NCI-H1092 treated with DMSO at 0.1 percent for 48 hours (cell line): ENCODE measurements at places on chromosomes 13 and 19.

- peak; percentile 93 for DNase-seq
Measured at GRCh38 chr13:91348906-91349435, 1.5 kb downstream of the MIR17HG start.

DNA sequence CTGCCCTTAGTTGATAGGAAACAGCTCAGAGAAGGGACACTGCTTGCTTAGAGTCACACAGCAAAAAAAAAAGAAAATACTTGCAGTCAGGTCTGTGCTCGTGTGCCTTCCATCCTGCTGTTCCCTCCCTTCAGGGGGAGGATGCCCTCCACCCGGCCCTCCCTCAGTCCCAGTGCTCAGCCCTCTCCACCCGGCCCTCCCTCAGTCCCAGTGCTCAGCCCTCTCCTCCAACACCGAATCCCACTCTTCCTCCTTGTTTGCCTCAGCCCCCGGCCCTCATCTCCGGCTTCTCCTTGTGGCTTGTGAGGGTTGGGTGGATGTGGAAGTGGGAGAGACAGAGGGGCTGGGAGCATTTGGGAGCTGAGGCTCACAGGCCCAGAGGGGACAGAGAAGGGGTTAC is 5.8 kb downstream of the TFPT start:
- DNase-seq: no peak

- DNase-seq: no peak
Measured at GRCh38 chr19:34808566-34808965, 35.6 kb upstream of the ZNF599 start.

DNA sequence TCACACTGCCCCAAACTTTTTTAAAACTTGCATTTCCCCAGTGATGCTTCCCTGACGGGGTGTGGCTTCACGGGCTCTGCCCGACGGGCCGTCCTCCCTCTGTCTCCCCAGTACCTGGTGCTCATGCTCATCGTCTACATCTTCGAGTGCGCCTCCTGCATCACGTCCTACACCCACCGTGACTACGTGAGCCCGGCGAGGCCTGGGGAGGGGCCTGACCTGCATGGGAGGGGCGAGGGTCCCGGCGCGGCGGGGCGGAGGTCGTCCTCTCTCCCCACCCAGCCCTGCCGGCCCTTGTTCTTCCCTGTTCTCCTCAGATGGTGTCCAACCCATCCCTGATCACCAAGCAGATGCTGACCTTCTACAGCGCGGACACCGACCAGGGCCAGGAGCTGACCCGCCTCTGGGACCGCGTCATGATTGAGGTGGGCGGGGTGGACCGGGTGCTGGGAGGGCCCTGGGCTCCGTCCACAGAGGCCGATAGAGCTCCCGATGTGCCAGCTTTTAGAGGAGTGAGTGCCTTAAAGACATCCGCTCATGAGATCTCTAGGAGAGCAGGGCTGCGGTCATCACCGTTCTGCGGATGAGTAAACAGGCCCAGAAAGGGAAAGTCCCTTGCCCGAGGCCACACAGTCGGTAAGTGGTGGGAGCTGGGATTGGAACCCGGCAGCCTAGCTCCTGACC is 6.9 kb downstream of the UPK1A start:
- DNase-seq: no peak

DNA sequence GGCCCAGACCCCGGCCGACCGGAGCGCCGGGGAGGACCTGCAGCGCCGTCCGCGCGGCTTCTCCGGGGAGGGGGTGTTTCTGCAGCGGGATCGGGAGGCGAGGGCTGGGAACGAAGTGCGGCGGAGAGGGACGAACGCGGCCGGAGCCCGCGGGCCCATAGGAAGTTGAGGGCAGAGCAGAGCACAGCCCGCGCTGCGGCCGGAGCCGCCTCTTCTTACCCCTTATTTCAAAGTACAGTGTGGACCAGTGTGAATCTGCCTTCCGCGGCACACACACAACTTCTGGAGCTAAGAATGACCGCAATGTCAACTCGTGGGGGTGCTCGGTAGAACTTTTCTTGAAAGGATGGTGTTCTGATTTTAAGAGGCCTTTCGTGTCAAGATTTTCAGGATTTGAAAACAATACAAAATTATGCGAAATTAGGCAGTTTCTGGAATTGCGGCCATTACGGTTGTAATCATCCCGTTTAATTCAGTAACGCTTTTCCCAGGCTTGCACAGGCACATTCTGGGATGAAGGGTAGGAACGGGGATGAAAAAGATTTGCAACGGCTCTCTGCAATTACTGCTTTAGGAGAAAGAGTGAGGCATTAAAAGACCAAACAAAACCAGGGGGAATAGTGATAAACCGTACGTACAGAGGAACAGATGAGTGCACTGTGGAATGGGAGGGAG is 821 bp downstream of the TDRD3 start:
- peak; percentile 72 for DNase-seq

DNA sequence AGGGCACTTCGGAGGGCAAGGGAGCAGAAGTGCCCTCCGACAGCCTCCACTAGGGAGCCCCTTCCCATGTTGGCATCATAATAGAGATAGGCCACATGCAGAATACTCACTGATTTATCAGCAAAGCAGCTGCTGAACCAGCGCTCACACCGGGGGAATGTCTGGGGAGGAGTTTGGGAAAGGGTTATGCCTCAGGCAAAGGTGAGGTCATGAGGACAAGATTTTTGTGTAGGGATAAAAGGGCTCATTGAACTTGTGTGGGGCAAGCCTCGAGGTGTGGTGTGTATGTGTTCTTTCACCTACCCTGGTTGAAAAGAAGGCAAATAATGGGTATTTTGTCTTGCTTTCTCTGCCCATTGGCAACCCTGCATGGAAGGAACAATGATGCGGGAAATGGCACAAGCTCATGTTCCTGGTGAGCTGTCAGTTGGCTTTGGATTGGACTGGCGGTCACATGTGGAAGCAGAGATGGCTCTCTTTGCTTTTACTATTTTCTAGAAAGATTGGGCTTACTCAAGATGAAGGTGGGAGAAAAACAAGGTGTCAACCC is 39.1 kb upstream of the SLC7A9 start:
- DNase-seq: no peak

- DNase-seq: no peak
Measured at GRCh38 chr19:961866-962620, 22.1 kb upstream of the WDR18 start.

DNA sequence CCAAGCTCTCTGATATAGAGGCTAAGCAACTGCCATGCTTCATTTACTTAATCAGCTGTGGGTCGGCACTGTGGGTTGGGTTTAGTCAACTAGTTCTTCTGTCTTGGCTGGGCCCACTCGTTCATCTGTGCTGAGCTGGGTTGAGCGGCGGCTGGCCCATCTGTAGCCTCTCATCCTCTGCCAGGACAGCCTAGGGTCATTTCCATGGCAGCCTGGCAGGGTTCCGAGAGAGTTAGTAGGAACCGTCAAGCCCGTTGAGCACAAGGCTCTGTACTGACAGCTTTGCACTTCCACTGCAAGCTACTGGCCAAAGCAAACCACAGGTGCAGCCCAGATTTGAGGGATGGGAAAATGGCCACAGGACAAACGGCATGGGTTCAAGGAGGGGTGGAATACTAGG is 6.6 kb upstream of the ZNF835 start:
- DNase-seq: no peak

DNA sequence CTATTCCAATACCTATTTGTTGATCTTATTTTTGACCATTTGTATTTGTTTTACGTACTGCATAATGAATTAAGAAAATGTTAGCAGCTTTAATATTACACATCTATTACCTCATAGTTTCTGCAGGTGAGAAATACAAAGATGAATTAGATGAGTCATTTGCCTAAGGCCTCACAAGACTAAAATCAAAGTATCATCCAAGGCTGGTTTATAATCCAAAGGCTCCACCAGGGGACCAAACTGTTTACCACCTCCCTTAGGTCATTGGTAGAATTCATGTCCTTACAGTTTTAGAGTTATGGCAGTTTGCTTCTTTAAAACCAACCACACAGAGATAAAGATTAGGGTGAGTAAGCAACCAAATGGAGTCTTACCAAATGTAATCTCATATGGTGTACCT is 848.1 kb downstream of the SLITRK6 start:
- DNase-seq: no peak

DNA sequence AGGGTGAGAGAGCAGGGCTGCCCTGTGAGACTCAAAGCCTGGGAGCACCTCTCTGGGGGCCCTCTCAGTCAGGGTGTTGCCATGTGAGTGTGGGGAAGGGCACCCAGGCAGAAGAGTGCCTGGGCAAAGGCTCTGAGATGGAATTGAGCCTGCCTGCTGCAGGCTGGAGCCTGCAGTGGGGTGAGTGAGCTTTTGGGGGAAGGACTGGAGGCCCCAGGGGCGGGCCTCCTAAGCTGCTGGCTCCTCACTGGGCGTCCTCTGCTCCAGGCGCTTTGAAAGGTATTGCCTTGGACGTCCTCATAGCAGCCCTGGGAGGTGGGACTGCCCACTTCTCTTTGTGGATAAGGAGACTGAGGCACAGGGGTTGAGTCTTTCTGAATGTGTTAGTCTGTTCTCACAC is 60.3 kb downstream of the ARHGEF7 start:
- no peak for DNase-seq

- no peak for DNase-seq
Measured at GRCh38 chr19:52640916-52641315, 2.8 kb upstream of the ZNF83 start.

- no peak for DNase-seq
Measured at GRCh38 chr13:111020546-111020945, 94.6 kb upstream of the ARHGEF7 start.

- DNase-seq: no peak
Measured at GRCh38 chr19:4081441-4082129, 14.9 kb upstream of the ZBTB7A start.

DNA sequence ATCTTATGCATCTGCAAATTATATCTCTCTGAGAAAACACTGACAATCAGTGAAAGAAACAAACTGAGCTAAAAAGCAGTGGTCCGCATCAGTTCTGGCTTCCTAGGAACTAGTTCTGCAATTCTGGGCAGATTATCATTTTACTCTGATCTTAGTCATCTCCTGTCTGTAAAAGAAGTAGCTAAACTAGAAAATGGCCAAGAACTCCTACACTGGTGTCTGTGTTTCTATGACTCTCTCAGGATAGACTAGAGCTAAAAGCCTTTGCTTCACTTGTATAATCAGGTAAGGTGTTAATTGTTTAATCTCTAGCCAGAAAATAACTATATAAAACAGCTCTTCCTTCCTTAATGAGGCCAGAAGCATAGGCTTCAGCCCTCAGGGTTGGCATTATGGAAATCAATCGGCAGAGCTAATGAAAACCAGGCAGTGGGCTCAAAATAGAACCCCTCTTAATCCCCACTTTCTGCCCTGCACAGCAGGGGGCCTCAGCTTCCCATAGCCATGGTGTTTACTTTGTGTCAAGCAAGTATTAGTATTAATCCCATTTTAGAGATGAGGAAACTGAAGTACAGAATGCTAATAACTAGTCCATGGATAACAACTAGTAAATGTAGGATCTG is 459.2 kb downstream of the FGF14 start:
- peak; percentile 36 for DNase-seq

GRCh38 chr13:107358866-107359265 is 790.9 kb upstream of the ARGLU1 start:
- DNase-seq: no peak

DNA sequence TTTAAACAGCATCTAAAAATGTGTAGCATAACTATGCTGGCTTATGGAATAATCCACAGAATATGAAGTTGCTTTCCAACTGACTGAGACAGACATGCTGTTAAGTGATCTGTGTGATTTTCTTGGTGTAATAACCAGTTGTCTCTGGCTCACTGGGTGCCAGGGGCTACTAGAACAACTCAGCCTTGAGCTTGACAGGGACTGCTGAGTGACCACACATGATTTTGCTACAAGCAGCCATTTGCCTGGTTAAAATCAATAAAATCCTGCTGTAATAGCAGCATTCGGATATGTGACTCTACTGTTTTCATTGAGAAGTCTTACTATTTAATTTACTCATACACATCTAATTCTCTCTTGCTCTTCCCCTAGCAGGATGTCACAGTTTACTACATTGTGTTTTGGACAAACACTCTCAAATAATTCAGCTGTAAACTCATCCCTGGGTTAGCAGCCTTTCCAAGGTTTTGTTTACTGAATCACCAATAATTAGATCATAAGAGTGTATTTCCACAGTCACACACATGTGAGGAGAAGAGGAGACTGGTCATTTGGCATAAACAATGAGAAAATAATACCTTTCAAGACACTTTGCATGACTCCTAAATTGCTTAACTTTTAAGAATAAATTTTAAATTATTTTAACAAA is 426.2 kb downstream of the PCDH9 start:
- DNase-seq: peak; percentile 71

DNA sequence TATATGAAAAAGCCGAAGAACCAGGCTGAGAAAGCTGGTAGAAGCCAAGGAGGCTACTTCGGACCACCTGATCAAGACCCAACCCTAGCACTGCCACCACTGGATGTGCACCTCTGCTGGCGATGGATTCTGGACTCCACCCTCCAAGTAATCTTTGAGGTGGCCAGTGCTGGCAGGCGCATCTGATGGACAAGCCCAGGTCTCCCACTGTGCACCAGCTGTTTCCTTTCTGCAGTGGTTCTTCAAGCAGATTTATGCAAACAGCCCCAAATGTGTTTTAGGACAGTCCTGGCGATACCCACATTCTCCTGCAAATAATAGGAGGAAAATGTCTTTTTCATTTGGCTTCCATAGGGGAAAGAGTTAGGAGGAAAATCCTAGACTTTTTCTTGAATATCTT is 172.3 kb downstream of the SHISA2 start:
- no peak for DNase-seq

DNA sequence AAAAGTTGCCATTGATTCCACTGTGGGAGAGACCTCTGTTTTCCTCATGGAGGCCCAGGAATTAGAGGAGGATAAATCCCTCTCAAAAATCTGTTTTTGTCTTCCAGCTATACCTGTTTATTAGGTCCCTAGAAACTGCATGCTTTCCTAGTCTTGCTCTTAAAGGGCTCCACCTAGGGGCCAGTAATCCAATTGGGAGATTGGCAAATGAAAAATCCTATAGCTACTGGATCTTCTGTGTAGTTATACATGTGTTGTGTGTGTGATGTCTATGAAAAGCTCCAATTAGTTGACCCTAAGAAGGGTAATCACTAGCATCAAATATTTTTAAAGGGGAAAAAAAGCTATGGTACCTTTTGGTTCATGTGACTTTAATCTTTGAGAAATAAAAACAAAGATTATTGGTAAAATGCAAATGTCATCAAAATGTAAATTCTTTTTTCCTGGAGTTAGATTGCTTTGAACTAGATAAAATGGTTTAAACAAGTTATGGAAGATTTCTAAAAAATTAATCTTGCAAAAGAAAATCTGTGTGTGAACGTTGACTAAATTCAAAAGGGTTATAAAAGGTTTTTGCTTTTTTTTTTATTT is 63.4 kb upstream of the C1QTNF9B start:
- peak; percentile 41 for DNase-seq

GRCh38 chr19:20470345-20471135 is 95.0 kb downstream of the ZNF737 start:
- no peak for DNase-seq

GRCh38 chr19:33335446-33335845 is 33.1 kb upstream of the CEBPA start:
- no peak for DNase-seq
